ENCODE measurements at places on chromosomes 6 and 20. TPM values are rescaled to one million over a fixed set of nuclear protein-coding genes. Genes with fewer than 3 reads are reported as not detected.

DNA sequence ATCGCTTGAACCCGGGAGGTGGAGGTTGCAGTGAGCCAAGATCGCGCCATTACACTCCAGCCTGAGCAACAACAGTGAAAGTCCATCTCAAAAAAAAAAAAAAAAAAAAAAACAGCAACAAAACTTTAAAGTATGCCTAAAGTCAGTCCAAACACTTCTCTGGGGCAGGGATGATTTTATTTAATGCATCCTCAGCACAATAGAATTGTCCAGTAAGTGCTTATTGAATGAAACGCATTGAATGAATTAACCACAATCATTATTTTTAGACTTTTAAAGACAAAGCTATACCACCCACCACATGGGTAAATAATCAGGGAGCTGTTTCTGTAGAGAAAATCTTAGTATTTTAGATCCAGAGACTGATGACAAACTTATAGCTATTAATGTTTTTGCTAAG lies 16.6 kb upstream of the CTAGE9 start:
- DNase-seq: no peak

Gene TMEM170B
- 0.95 TPM for total RNA-seq

Gene SLC22A2
- total RNA-seq: not detected

DNA sequence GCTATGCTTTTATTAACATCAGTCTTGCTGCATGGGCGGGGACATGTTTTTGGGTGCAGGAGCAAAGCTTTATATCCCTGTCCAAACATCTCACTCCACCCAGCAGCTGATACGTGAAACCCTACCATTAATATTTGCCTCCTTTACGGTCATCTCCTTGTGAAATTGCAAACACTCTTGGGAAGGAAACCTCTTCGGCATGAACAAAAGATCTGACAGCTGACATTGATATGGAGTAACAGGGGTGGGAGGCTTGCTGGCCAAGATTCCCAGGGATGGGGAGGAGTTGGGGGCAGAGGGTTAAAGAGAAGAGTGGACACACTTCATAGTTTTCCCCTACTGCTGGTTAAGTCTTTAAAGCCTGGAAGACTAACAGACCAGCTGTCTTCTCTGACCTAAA lies 22.2 kb upstream of the VEGFA start:
- no peak for DNase-seq

Gene EPPIN
- total RNA-seq: not detected

Gene ARMC2
- 10.3 TPM for total RNA-seq

DNA sequence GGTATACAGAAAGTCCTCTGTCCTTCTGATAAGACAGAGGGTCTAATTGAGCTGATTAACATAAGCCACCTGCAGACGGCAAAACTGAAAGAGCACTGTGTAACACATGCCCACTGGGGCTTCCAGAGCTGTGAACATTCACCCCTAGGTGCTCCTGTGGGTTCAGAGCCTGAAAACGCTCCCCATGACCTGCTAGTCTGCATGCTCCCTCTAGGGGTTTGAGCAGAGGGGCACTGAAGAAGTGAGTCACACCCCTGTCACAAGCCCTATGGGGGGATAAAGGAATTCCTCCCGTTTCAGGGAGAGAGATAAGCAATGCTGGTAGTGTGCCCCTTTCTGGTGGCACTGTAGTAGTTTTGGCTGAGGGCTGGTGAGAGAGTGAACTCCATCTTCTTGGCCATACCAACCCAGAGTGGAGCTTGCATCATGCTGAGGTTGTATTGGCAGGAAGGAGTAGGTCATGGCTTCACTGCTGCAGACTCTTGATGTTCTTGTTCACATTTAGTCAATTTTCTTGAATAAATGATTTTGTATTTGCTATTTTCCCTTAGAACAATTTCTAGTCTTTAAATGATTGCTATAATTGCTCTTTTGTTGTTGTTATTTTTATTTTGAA lies 637.5 kb upstream of the MAN1A1 start:
- DNase-seq: no peak

DNA sequence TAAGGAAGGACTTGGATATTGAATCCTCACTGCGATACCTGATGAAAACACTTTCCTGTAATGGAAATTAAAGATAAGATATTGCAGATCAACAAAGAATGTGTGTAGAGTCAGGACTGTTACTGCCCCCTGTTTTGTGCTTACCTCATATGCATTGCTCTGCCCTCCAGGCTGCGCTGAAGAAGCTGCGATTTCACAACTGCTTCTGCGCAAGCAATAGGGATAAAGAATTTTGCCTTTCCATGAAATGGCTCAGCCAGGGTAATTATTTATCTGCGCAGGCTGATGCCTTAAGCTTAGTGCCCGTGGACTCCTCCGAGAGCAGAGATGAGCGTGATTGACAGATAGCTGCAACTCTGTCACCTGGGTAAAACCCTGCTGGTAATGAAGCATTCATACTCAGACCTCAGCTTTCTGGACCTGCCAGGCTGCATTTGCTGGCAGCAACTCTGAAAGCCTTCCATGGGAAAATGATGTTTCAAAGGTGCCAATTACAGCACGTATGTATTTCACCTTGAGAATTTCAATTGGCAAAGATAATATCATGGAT lies 370.6 kb downstream of the SAMD5 start:
- DNase-seq: no peak

DNA sequence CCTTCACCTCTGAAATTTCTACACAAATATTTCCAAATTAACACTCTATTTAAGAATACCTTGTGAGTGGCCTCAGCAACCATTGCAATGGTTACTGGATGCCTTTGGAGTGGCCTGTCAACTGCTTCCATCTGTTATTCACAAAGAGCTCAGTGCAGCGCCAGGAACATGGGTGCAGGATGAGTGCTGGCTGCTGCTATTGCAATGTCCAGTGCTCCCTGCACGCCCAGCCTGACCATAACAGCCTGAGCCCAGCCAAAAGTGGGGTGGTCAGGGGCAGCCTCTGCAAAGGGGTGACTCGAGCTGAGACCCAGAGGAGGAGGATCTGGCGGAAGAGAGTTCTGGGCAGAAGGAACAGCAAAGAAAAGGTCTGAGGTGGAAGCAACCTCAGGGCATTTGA lies 18.4 kb downstream of the CASS4 start:
- no peak for DNase-seq

DNA sequence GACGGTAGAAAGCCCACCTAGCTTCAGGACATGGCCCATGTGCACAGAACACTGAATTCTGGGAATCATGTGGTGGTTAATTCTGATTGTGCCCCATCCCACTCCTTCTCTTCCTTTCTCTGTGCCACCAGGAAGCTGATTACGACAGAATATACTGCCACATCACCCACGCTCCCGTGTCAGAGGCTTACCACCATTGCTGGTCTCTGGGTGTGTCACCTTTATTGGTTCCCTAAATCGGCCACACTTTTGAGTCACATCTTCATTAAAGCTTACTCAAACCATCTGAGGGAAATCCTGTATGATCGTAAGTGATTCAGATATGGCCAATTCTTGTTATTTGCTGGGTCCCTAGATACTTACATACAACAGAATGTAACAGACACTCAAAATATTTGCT lies 3.1 kb downstream of the TRMT6 start:
- DNase-seq: no peak

DNA sequence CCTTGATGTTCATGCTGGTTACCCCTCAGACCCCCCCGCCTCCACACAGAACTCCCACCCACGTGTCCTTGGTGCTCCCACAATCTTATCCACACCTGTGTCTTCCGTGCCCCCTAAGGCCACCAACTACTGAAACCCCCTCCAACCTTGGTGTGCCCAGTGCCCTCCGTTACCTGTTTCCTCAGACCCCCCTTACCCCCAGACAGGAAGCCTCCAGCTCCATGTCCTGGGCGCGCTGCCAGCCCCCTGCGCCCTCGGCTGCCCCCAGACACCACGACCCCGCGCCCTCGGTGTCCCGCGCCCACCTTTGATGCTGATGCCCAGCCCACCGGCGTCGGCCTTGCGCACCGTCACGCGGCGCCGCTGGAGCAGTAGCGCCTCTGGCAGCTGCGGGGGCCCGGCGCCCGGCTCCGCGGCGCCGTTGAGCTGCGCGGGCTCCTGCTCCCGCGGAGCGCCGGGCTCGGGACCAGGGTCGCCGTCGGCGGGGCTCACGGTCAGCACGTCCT lies 504 bp downstream of the SNTA1 start:
- peak; percentile 30 for DNase-seq

Gene RAMACL
- 0.16 TPM for total RNA-seq

DNA sequence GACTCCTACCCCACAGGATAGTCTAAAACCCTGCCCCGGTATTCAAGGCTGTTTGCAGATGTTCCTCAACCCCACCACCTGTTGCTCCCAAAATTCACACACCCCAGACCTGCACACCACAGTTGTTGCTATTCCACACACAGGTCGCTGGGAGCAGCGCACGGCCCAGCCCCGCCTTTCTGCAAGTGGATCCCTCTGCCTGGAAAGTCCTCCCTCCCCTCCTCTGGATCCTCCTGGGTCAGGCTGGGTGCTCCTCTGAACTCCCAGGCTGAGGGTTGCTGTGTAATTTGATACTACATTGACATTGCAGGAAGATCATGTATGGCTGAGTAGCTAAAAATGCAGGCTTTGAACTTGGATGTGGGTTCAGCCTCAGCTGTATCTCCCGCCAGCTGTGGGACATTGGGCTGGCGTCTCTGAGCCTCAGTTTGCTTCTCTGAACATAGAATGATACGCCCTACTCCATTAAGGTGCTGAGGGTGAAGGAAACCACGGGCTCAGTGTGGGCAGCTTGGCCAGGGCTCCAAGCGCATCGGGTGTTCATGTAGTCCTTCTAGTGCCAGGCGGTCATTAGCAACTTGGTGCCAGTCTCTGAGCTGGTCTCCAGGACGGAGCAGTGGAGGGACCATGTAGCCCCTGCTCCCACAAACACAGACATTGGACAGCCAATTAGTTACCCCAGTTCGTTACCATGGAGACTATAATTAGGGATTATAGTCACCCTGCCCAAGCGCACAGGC lies 13.9 kb upstream of the CCN5 start:
- no peak for DNase-seq

- DNase-seq: no peak
Observed at GRCh38 chr6:135686784-135687301, 164.7 kb upstream of the PDE7B start.

GRCh38 chr6:28121876-28122275 lies 2.5 kb upstream of the ZSCAN16 start:
- no peak for DNase-seq

DNA sequence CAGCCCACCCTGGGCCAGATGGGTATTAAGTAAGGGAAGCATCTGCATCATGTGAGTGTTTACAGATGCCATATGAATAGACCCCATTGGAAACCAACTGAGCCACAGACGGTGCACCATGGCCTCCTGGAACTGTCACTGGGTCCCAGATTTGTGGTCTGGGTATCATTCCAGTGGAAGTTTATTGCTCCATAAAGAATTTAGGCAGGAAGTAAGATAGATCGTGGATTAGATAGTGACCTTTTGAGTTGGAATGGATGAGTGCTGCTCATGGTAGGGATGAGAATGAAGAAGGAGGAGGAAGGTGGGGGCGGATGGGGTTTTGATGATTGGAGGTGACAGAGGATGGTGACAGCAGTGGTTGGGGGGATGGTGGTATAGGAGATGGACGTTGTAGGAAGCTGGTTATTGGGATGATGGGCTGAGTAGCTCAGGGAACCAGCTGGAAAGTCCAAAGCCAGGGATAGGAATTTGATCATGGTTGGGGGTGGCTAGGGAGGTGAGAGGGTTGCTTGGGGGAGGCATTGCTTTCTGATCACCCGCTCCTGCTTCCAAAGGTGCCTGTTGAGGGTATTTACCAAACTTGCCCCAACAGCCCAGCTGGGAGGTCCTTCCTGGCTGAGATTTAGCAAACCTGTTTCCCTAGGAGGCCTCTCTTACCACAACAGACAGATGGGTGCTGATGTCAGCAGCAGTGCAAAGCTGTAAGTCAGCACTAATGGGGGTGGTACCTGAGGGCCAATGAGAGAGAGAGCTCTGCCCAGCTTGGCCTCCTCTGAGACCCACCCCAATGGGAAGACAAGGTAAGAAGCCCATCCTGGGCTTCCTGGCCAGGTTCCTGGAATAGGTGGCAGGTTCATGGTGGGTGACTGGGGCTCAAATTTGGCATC lies 78.0 kb downstream of the VEGFA start:
- DNase-seq: no peak

Gene ME1
- 0.08 TPM for total RNA-seq

GRCh38 chr20:38301309-38301708 lies 2.6 kb upstream of the BPI start:
- no peak for DNase-seq

Gene STX7
- 16.4 TPM for total RNA-seq

GRCh38 chr20:61320691-61321425 lies 68.8 kb downstream of the CDH4 start:
- DNase-seq: no peak

- DNase-seq: no peak
Observed at GRCh38 chr6:74044417-74045096, 348.6 kb downstream of the CD109 start.

Gene HRH3
- total RNA-seq: not detected

Gene MICB
- total RNA-seq: 49.0 TPM

Gene BPIFB1
- total RNA-seq: not detected

- DNase-seq: no peak
Observed at GRCh38 chr6:158266131-158266530, 46.1 kb upstream of the TULP4 start.

GRCh38 chr6:10951675-10952282 lies 64.9 kb downstream of the SYCP2L start:
- DNase-seq: no peak

DNA sequence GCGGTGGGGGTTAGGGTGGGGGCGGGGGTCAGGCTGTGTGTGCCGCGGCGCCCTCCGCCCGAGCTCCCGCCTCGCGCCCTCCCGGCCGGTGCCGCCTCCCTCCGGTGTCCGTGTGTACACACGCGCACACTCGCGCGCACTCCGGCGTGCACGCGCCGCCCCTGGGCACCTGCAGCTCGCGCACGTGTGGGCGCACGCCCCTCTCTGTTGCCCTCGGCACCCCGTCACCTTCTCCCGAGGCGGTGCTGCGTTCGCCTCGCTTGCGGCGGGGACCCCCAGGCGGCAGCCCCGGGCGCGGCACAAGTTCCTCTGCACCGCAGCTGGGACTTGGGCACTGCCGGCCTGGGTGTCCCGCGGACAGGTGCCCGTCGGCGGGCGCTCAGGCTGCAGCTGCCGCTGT lies 525 bp downstream of the MACROD2 start:
- no peak for DNase-seq

Gene BPIFA1
- total RNA-seq: not detected

Gene SH3BGRL2
- total RNA-seq: 0.13 TPM

DNA sequence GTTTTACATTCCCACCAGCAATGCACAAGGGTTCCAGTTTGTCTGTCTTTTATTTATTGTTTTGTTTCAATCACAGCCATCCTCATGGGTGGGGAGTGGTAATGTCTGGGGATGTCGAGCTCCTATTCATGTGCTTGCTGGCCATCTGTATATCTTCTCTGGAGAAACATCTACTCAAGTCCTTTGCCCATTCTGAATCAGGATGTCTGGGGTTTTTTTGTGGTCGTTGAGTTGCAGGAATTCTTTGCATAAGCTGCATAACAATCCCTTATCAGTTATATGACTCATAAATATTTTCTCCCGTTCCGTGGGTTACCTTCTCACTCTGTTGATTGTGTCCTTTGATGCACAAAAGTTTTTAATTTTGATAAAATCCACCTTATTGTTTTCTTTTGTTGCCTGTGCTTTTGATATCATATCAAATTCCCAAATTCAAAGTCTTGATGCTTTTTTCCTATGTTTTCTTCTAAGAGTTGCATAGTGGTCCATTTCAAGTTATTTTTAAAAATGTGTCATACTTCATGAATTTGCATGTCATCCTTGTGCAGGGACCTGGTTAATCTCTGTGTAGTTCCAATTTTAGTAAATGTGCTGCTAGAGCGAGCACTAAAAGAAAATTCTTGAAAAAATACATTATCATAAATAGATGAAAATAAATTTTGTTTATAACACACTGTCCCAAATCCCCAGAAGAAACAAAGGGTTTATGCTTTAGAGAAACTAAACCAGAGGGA lies 54.9 kb upstream of the PDE10A start:
- DNase-seq: no peak

Gene GABRR1
- not detected for total RNA-seq

- no peak for DNase-seq
Observed at GRCh38 chr20:60255415-60255814, 297.2 kb downstream of the CDH26 start.
